ENCODE measurements at places on chromosomes 2 and 18.

- no peak for DNase-seq
Measured at GRCh38 chr18:22558945-22559385, 141.2 kb upstream of the CTAGE1 start.

DNA sequence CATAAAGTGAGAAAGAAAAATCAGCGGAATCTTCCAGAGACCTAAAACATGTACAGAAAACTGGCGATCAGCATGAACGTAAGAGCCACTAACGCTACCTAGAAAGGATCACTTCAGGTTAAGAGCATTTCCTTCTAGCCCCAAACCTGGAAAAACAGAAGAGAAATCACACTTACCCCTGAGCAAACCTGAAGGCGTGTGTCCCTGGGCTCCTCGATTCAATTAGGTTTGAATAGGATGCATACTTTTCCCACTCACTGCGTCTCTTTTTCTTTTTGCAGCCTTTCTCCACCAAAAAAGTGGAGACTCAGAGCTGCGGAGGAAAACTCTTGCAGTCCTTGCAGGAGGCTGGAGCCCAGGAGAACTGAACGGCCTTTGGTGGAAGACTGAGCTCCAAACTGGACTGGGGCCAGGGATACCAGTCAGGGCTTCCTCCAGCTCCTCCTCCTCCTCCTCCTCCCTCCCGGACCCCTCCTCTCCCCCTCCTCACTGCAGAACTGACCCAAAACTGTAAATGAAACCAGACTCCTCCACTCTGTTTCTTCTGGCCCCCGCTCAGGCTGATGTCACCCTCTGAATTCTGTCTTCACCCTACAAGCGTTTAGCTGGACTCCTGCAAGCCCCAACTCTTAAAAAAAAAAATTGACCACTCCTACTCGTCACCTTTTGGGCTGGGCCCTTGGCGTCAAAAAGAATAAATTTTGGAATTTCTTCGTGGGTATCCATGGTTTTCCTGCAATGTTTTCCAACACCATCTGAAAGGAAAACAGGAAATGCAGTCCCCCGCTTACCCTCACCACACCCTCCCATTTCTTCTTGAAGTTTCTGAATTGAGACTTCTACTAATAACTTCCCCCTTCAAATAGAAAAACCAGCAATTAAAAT, at the start of gene COL6A3:
Gene COL6A3 (minus strand): TSS at position 388 of the 885 bp plus-strand sequence. CDS start 17,347 bp downstream, outside the sequence.
- peak; percentile 76 for DNase-seq

- no peak for DNase-seq
Measured at GRCh38 chr2:46539327-46540276, 60.2 kb downstream of the TMEM247 start.

DNA sequence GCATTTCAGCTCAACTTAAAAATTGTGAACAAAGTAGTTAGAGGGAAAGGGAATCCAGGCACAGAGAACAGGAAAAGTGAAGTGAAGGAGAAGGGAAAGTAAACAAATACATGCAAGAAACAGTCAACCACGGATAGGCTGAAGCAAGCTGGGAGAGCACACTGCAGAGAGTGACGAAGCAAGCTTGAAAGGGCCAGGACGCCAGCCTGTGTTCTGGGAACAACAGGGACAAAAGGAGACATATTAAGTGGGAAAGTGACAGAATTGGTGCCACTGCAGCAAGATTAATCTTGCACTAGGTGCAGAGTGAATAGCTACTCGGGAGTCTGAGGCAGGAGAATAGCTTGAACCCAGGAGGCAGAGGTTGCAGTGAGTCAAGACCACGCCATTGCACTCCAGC, 197.3 kb downstream of the SOX11 start:
- no peak for DNase-seq

GRCh38 chr18:66254121-66254520, 349.8 kb downstream of the CDH19 start:
- DNase-seq = no peak

DNA sequence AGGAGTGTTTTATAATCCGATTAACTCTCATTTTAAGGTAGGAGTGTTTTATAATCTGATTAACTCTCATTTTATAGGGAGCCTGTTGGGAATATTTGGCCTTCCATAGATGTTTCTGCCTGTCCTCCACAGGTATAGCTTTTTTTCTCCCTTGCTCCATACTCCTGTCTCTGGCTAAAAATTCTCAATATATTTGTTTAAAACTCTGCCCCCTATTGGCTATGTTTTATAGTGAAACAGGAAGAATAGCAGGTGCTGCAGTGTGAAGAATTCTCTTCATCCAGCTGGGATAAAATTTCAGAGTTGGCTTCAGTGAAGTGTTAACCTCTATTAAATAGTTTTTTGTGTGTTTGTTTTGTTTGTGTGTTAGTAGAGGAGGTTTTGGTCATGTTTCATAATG, 1046.0 kb upstream of the TMEFF2 start:
- DNase-seq = no peak

- no peak for DNase-seq
Measured at GRCh38 chr2:31997653-31998052, 13.2 kb downstream of the MEMO1 start.

- no peak for DNase-seq
Measured at GRCh38 chr2:213149294-213149875, 2.0 kb downstream of the IKZF2 start.

GRCh38 chr2:2758793-2759367, 427.8 kb upstream of the MYT1L start:
- no peak for DNase-seq

GRCh38 chr18:8695932-8696517, 9.3 kb upstream of the MTCL1 start:
- no peak for DNase-seq
